ENCODE measurements at places on chromosomes 7 and 10.

- no peak for DNase-seq
Measured at GRCh38 chr10:49265885-49266284, 33.1 kb upstream of the C10orf71 start.

GRCh38 chr7:128100949-128101713 lies 69.9 kb upstream of the LRRC4 start:
- no peak for DNase-seq

DNA sequence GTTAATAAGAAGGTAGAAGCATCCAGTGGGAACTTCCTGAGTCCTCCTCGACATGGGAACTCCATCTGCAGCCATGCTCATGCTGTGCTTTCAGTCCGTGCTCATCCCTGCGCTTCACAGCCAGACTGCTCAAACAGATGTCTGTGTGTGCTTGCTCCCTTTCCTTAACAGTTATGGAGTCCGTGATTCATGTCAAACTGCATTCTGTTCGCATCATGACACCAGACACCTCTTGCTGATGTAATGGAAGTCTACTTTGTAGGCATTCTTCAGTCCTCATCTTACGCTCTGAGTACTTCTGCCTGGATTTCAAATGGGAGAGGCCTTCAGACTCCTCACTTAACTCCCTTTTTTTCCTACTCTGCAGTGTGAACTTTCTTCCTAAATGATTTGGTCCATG lies 304.9 kb downstream of the SUGCT start:
- DNase-seq, result no peak

- DNase-seq, result no peak
Measured at GRCh38 chr10:97059006-97059871, 126.5 kb downstream of the SLIT1 start.

DNA sequence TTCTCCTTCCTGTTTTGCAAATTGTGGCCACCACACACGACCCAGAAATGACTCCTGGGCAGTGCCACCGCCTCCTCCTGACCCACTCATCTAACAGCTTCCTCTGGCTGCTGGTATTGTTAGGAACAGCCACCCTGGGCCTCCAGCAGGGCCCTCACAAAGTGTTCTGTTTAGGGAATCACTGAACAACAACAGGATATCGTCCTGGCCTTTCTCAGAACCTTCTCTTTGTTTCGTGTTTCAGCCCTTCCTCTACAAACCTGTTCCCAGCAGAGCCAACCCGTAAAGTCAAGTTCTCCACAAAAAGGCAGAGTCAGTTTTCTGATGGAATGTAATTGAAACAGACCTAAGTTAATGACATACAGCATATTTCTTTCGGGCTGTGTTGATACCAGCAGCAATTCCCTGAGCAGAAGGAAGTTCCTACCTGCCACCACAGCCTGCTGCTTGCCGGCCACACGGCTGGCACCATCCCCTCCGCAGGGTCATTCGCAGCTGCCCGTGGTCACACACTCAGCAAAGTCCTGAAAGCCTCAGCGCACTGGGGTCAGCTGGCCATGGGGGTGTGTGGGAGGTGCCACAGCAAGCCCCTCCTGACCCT lies 91.7 kb upstream of the PITRM1 start:
- DNase-seq, result no peak

GRCh38 chr10:91621483-91622113 lies 11.3 kb downstream of the PPP1R3C start:
- DNase-seq, result no peak

DNA sequence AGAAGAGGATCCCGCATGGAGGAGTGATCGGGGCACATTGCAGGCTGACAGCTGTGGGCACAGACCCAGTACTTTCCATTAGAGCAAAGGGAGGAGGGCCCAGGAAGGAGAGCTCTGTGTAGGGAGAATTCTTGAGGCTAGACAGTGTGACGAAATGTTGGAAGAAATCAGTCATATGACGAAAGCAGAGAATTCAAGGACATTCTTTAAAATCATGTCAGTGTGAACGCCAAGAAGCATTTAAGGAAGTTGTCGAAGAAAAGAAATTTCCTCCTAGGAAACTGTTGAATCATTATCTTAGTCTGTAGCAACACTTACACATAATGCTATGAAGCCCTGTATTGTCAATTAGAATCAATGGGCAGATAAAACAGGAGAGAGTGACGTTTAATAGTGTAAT lies 191.3 kb upstream of the ADARB2 start:
- no peak for DNase-seq

- no peak for DNase-seq
Measured at GRCh38 chr10:52908478-52908877, 135.9 kb upstream of the MBL2 start.

DNA sequence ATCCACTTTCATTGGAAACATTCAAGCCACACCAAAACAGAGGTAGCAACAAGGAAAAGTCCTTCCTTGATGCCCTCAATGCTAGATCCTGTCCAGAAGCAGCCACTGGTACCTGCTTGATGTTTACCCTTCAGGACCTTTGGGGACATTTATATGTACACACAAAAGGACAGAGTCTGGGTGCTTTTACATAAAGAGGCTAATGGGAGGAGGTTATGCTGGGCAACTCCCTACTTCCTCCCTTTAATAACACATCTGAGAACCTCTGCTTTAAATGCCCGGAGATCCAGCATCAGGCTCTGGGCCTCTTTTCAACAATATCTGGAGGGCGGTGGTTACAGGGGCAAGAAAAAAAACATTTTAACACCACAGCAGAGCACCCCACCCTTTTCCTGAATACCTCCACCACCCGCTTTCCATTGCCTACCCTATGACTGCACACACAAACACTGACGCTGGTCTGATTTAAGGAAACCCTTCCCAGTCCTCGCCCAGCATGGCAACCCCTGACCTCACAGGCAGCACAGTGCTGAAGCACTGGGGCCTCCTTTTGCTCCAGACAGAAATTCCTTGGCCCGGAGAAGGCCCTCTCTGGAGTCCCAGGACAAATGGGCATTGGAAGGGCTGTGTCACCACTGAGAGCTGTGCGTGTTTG lies 39.3 kb upstream of the DUSP5 start:
- DNase-seq, result no peak

GRCh38 chr10:92750791-92751533 lies 61.2 kb downstream of the HHEX start:
- no peak for DNase-seq

GRCh38 chr7:29500719-29501118 lies 62.9 kb upstream of the PRR15 start:
- no peak for DNase-seq

DNA sequence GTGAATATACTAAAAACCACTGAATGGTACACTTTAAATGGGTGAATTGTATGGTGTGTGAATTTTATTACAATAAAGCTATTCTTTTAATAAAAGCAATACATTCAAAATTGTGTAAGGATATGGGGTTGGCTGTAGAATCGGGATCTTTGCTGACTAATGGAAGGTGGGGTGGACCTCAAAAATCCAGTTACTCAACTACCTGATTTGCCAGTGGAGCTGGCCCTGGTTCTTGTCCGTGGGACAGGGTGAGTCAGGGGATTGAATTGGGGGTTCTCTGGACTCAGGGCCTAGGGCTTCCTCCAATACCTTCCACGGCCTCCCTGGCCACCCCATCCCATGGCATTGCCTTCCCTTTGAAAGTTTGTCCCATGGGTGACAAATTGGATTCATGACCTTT lies 13.5 kb upstream of the RABGEF1 start:
- no peak for DNase-seq

DNA sequence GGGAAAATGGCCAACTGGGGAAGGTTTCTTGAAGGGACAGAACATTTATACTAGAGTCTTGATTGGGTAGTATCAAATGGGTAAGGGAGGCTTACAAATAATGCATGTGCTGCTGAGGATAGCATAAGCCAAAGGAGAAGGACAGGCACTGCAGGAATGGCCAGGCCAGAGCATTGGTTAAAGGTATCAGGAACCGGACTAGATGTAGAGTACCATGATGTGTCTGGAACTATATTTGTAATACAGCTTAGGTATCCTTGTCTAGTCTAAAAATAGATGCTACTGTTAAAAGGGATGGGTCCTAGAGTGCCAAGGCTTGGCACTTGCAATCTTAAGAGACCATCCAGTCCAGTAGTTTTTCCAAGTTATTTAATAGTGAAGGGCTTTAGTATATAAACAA lies 20.3 kb downstream of the TMEM243 start:
- no peak for DNase-seq

GRCh38 chr7:38224392-38224791 lies 46.3 kb downstream of the STARD3NL start:
- no peak for DNase-seq

DNA sequence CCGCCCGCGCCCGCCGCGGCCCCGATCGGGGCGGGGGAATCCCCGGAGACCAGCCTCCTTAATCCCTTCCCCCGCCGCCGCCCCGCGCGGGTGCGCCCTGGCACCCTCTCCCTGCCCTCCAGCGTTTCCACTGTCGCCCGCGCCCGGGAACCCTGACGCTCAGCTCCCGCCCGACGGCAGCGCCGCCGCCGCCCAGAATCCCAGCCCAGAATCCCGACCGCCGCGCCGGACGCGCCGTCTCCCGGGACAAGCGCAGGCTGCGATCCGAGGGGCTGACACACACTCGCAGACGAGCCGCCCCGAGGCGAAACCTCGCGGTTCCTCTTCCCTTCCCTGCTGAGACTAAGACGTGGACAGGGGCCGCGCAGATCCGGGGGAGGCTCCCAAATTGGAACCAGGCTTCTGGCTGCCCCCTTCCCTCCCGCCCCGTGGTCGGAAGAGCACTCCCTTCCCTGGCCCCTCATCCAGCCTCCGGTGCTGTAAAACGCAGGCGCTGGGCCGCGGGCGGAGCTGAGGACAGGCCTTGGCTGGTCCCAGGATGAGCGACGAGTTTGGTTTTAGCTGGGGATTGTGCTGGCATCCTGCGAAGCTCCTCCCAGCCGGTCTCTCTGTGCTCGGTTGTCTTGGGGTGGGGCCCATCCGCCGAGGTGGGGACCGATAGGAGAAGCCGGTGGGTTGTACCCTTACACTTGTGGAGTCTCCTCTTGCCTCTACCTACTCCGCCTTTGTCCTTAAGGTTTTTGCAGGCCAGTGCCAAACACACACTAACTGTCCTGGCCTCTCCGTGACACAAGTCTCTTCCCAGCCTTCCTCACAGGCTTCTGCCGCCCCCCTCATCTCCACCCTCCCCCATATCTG lies 1.1 kb downstream of the MARVELD1 start:
- peak; percentile 55 for DNase-seq

- DNase-seq, result no peak
Measured at GRCh38 chr7:99734987-99735386, at the start of gene CYP3A7. Gene CYP3A7 (minus strand): TSS chr7:99735196. CDS start chr7:99735093, 103 bp downstream.

DNA sequence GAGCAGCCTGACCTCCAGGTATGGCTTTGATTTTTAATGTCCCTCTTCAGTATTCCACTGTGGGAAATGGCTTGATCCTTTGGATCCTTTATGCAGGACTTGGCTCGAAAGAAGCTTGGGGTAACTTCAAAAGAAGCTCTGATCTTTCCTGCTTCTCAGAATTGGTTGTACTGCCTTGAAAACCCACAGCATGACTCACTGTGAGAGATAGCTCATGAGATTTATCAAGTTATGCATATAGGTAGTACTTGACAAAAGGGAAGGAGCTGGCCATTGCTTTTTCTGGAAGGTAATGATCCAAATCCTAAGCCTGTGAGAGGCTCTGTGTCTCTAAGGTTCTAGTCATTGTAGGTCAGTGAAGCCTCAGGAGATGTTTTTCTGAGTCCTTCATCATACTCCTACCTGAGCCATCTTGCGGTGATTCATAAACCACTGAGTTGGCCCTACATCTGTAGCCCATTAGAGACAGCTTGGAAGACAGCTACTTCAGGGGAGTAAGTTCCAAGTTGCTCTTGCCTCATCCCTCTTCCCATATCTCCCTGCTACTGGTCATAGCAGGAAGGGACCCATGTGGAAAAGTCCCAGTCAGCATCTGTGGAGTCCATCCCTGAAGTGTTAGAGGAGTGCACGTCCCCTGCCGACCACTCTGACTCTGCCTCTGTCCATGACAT lies 36.7 kb upstream of the NFKB2 start:
- DNase-seq, result no peak
